ENCODE measurements at places on chromosomes 2 and 18.
A peak's percentile ranks its signal among the peaks of the same experiment; 100 is the strongest.

DNA sequence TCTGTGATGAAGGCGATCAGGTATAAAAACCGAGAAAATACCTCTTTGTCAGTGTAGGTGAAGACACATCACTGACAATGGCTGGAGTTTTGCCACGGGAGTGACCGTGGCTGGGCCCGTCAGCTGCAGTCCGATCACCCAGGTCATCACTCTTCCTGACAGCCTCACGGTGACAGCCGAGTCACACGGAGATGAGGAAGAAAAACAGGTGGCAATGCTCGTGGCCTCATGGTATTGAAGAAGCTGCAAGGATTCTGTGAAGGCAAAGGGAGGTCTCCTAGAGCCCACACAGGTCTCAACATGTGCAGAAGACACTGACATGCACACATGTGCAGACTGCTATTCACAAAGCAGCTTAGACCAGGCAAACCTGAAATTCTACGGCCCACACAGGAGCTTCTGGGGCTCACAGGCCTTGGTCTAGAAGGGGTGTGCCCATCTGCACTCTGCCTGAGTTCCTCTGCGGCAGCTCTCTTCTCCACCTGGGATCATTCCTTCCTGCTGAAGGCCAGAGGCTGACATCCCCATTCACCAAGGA lies 7.4 kb downstream of the COPS9 start:
- DNase-seq: no peak

DNA sequence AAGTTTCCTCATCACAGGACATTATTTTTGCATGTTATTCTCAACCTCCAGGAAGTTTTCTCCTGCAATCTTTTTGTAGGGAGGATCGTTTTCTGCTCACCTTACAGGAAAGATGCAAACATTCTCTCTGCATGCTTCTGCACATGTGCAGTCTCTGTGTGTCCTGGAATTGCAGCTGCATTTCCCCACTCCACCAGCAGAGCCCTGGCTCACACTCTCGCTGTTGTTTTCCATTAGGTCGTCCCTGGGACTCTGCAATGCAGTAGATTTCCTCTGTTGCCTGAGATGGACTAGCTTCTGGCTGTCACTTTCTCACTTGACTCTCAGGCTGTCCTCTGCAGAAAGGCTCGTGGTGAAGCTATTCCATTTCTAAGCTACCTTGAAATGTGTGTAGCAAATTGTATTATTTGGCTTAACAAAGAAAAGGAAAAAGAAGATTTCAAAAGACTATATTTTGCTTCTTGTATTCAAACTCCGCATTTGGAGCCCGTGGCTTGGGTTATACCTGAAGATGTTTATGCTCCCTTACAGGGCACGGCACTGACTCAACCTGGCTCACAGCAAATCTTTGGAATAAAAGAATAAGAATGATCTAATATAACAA lies 346.7 kb downstream of the RAD51AP2 start:
- DNase-seq: peak; percentile 10

- DNase-seq: no peak
These were observed 45.4 kb downstream of the SLC66A3 start for GRCh38 chr2:11200651-11201050.

DNA sequence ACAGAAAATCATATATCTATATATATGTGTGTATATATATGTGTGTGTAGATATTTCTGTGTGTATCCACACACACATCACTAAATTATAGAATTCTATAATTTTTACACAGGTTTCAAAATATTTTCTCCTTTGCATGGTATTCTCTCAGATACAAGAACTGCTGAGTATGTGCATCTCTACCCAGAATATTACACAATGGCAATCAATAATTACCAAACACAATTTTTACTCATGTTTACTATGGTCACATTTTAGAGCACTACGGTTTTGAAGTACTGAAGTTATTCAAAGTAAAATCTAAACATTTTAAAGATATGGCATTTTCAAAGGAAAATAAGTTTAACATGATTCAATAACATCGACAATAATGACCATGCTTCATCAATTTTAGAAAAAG lies 258.5 kb downstream of the PAX3 start:
- no peak for DNase-seq

- DNase-seq: no peak
These were observed 1.5 kb downstream of the ERBB4 start for GRCh38 chr2:212536817-212537725.

DNA sequence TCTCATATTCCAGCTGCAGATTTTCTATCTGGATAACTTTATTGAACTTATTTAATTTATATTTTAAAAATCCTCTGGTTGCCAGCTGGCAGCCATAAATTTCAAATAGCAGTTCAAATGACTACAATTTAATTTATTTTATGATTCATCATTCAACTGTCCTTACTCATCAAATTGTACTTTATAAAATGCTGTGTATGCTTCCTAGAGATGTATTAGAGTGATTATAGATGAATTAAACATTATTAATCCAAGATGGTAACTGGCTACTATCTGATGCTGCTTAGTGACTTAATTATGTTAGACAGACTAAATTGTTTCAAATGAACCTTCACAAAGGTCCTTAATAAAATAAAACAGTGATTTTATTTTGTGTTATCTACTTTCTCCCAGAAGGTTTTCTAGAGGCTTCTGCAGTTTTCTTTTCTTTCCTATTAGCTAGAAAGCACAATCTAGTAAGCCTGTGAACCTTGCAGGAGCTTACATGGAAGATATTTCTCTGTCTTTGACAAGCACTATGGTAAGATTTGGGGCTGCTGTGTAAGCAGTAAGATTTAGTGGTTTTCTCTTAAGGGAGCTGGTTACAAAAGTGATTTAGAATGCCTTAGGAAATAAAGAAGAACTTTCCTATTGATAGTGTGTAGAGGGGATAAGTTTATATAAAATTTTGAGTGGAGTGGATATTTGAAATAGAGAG lies 322.3 kb downstream of the FSIP2 start:
- DNase-seq: no peak

DNA sequence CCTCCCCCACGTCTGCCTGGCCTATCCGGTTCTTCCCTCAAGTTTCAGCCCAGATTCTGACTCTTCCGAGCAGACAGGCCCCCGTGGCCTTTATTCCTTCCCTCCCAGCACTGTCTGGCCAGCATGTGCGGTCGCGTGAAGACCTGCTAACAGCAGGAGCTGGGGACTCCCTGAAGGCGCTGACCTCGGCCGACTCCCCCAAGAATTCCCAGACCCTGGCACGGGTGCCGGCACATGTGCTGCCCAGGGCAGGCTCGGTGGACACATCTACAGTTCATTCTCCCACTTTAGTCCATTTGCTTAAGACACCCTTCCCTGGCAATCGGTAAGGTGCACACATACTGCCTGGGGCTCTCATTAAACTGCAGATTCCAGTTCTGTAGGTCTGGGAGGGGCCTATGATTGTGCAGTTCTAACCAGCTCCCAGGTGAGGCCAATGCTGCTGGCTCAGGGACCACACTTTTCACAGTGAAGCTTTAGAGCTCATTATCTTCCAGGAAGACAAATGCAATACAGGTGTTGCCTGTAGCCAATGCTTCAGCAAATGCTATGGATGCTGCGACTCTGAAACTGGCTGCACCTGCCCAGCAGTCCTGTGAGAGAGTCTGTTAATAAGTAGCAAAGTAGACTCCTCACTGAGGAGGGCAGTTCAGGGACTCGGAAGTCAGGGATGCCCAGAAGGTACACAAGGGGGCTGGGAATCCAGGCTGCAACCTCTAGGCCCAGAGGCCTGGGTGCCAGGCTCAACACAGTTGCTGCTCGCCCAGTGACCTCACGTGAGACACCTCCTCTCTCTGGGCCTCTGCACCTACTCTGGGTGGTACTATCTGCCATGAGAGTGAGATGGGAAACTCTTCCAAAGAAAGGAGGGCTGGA lies 45.4 kb upstream of the TAF1B start:
- no peak for DNase-seq

- no peak for DNase-seq
These were observed 17.7 kb upstream of the HNRNPLL start for GRCh38 chr2:38620282-38620977.

- DNase-seq: no peak
These were observed 190.8 kb upstream of the RGPD4 start for GRCh38 chr2:107635883-107636282.

- DNase-seq: peak; percentile 60
These were observed 39.3 kb downstream of the TSHZ1 start for GRCh38 chr18:75249672-75250470.

DNA sequence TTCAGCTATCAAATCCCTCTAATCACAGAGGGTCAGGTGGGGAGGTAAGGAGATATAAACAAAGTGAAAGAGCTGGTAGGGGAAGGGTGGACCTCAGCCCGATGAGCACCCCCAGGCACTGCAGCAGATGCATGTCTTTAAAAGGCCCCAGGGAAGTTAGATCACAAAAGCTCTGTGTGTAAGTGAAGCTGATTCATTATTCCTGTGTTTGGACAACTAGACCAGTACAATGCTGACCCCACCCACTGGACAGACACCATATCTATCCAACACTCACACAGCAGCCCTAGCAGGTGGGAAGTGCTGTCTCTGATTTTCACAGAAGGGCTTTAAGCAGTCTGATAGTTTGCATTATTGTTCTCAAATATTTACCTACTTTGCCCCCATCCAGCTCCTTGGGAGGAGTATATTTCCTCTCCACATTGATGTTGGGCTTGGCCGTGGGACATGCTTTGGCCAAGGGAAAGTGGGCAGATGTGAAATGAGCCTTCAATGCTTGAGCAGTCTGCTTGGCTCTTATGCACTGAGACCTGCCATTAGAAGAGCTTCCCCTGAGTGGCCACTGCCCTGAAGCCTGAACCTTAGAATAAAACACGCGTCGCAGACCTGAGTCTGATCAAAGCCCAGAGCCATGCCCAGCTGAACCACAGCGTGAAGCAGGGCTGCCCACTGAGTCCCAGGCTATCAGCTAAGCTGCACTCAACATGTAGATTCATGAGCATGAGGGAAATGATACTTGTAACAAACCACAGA lies 111.4 kb downstream of the COPS8 start:
- peak; percentile 26 for DNase-seq

DNA sequence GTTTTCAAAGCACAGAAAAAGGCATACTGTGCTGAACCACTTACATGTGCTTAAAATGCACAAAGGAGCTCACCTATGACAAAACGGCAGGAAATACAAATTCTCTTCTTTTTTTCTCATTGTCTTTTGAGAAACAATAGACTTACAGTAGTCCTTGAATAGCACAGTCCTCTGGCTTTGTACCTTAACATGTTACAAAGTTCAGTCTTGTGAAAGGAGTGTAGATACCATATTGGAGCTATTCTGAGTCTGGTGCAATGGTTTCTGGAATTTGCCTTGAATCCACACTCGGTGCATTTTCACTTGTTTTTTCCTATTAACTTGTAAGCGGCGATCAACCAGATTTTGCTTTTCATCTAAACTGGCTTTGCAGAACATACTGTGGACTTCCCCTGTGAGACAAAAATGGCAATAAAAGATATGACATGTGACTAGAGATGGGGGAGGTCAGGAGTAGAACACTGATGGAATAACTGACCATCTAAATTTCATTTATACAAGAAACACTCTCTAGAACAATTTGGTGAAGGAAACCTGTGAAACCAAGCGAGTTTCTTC lies 109.7 kb downstream of the METTL8 start:
- no peak for DNase-seq

GRCh38 chr2:222706616-222707015 lies 35.2 kb downstream of the MOGAT1 start:
- no peak for DNase-seq

DNA sequence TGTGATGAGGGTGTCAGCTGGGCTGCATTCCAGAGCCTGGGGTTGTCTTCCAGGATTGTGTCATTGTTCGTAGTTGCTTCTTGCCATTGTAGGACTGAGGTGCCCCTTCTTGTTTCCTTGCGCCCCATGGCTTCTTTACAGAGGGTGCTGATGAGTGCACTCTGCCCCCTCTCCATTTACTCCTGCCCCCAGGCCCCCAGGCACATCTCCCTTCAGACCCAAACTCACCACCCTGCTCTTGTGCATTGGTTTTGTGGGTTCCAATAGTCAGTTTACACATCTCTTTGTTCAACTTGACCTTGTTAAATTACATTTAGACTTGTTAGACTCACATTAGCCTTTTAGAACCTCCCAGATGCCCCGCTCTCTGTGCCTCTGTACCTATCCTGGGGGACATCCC lies 33.1 kb downstream of the HJURP start:
- no peak for DNase-seq

DNA sequence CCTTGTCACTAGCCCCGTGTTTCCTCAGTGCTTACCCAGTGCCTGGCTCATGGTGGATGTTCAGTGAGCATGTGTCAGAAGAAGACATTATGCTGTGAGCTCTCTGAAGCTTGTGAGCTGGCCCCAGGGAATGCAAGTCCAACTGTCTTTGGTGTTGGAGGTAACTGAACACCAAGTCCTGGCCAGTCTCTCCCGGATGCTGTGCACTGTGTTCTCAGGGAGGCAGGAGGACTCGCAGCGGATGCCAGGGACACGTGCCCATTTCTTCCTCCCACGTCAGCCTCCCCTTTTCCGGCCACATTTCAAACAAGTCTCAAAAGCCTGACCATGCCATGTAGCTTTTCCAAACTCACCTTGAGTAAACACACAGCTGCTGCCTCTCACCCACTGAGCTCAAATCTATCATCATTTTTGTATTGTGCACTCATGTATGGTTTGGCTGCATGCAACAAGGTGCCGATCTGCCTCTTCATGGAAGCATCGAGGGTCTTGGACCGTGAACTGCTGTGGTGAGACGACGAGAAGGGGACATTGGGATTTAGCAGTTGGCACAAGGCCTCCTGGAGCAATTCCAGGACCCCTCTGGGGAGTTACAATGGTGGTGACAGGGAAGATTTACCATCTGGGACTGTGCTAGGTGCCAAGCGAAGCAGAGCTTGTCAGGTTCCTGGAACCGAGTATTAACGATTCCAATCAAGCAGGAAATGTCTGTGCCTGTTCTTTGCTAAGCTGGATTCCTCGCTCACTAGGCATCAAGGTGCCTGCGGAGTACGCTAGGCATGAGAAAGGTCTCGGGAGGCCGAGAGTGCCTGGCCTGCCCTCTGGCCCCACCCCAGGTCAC lies 44.4 kb upstream of the MGAT4A start:
- no peak for DNase-seq

DNA sequence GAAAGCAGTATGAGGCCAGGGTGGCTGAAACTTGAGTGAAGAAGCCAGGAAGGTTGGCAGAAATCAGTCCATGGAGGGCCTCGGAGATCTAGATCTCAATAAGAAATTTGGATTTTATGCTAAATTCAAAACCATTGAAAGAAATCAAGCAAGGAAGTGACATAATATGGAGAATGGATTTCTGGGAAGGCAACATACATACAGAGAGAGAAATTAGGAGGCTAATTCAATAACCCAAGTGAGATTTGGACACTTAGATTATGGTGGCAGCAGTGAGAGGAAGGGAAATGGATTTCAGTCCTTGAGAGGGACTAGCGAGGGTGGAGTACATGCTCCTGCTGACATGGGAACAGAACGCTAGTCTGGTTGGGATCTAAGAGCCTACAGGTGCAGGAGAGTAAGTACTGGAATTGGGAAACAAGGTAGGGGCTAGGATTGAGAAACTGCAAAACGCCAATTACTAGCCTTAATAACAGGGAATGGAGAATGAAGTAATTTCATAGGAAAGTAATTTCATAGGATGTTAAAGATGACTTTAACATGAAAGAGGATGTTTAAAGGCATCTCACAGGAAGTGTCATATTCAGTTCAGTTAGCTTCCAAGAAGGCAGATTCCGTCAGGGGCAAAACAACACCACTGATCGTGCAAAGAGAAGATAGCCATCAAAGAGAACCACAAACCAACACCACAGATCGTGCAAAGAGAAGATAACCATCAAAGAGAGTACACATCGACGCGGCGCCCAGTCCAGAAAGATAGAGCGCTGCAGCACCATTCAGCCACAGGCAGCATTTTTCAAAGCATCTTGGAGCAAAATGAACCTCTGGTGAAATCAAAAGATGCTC lies 27.2 kb downstream of the CDKL4 start:
- DNase-seq: no peak

GRCh38 chr2:27086724-27087593 lies at the start of gene KHK:
Gene KHK (plus strand): TSS chr2:27086772. CDS start chr2:27087260, 488 bp downstream.
- peak; percentile 70 for DNase-seq

- no peak for DNase-seq
These were observed 119.1 kb downstream of the FSIP2 start for GRCh38 chr2:185857691-185858090.

Data from ovary (tissue), 10 donors.